Activated CD4-positive, alpha-beta memory T cell treated with anti-CD3 and anti-CD28 coated beads for 36 hours (primary cell): ENCODE measurements at places on chromosomes 5 and 9. TPM values are rescaled to one million over a fixed set of nuclear protein-coding genes. Genes with fewer than 3 reads are reported as not detected.
A peak's percentile ranks its signal among the peaks of the same experiment; 100 is the strongest.

GRCh38 chr5:115543365-115544042 is 1.1 kb downstream of the FEM1C start:
- peak; percentile 64 for DNase-seq

DNA sequence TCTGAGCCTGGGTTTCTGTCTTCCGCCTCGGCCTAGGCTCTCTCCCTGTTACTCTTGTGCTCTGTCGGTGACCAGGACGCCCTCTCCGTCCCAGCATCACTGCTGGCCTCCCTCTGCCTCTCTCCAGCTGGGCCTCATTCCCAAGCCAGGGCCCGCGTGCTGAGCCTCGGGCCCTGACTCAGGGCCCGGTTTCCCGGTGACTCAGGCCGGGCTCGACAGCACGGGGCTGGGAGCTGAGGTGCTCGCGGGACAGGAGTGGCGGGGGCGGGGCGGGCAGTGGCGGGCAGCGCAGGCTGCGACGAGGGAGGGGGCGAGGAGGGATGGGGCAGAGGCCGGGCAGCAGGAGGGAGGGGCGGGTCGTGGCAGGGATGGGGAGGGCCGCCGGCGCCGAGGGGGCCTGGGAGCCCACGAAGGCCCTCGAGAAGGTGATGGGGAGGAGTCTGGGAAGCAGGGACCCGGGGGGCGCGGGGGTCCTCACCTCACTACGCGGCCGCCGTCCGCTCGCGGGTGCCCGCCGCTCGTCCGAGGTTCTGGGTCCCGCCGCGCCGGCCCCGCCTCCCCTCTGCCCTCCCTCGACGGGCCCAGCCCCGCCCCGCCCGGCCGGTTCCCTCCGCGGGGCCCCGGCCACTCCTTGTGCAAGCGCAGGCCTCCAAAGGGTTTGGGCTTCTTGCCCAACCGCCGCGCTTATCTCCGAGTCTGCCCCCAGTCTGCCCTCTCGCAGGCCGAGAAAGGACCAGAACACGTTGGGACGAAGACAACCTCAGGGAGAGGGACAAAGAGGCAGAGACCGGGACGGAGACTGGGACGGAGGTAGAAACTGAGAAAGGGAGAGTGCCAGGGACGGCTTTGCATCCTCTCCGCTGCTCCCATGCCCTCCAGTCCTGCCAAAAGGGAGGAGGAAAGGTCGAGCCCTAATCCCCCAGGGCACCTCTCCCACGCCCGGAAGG is at the start of gene ARAP3:
Gene ARAP3, minus strand, starts transcription at position 536 of the 947 bp plus-strand sequence. CDS start 1,744 bp downstream, outside the sequence.
- DNase-seq, result peak; percentile 53

BRINP1 gene
- total RNA-seq, result not detected

PSMD5 gene
- total RNA-seq, result 69.7 TPM

ROR2 gene
- 0.31 TPM for total RNA-seq

- no peak for DNase-seq
Measured at GRCh38 chr5:124700333-124700732, 46.1 kb downstream of the ZNF608 start.

DNA sequence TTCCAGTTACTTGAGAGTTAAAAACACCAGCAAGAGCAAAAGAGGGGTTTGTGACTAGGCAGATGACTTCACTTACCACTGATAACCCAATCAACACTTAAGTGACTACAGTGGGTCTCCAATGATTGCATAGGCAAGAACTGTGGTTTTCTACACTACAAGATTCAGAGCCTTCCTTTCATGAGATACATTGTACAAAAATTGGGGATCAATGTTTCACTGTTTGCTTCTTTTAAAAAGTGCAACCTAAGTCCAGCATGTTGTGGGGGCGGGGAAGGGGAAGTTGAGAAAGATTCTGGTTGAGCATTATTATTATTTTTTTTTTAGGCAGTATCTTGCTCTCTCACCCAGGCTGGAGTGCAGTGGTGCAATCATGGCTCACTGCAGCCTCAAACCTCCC is 3.6 kb downstream of the IQGAP2 start:
- peak; percentile 26 for DNase-seq

- DNase-seq, result no peak
Measured at GRCh38 chr9:82105729-82106128, 117.2 kb downstream of the SPATA31D1 start.

DNA sequence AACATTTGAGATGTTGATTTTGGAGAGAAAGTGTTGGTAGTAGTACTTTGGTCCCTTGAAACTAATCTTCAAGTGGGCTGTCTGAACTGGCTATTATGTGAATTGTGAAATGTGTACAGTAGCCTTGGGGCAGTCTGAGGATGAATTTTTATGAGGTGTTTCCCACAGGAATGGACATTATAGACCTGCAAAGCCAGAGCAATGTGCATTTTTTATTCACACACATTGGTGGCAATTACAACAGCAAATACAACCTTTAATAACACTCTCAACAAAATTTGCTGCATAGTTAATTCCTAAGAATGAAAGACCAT is 147.0 kb downstream of the PAM start:
- DNase-seq, result no peak

ESM1 gene
- 0.45 TPM for total RNA-seq

ADAMTS13 gene
- 2.6 TPM for total RNA-seq

SOHLH1 gene
- total RNA-seq, result not detected

- no peak for DNase-seq
Measured at GRCh38 chr5:172868436-172868923, 34.4 kb downstream of the ERGIC1 start.

DNA sequence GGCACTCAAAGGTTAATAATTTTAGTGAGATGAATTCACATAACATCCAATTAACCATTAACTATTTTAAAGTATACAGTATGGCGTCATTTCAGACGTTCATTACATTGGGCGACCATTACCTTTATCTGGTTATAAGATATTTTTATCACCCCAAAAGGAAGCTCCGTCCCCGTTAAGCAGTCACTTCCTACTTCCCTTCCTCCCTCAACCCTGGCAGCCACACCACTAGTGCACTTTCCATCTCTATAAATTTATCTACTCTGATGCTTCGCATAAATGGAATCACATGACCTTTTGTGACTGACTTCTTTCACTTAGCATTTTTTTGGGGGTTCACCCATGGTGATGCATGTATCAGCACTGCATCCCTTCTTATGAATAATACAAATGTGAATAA is 168.3 kb upstream of the PUM3 start:
- DNase-seq, result no peak

FAM193B gene
- total RNA-seq, result 70.7 TPM

DNA sequence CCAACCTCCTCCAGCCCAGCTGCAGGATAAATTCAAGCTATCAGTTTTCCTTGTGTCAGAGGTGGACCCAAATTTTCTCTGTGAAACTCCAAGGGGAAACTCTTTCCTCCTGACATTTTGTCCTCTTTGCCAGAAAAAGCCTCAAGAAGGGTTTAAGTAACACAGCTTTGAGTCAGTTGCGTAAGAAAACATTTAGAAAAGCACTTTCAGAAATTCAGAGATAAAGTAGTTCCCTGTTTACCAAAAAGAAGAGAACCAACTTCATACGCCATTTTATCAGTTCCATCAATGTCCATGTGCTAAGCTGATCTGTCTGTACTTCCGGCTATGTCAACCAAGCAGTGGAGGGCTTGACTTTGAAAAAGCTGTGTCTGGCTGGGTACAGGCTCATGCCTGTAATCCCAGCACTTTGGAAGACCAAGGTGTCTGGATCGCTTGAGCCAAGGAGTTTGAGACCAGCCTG is 19.9 kb upstream of the SUSD1 start:
- no peak for DNase-seq

ACTBL2 gene
- not detected for total RNA-seq

ZNG1A gene
- 42.1 TPM for total RNA-seq

GRCh38 chr5:69454460-69455249 is 37.9 kb upstream of the OCLN start:
- no peak for DNase-seq

TMEM215 gene
- not detected for total RNA-seq

NKD2 gene
- total RNA-seq, result 0.41 TPM

DNA sequence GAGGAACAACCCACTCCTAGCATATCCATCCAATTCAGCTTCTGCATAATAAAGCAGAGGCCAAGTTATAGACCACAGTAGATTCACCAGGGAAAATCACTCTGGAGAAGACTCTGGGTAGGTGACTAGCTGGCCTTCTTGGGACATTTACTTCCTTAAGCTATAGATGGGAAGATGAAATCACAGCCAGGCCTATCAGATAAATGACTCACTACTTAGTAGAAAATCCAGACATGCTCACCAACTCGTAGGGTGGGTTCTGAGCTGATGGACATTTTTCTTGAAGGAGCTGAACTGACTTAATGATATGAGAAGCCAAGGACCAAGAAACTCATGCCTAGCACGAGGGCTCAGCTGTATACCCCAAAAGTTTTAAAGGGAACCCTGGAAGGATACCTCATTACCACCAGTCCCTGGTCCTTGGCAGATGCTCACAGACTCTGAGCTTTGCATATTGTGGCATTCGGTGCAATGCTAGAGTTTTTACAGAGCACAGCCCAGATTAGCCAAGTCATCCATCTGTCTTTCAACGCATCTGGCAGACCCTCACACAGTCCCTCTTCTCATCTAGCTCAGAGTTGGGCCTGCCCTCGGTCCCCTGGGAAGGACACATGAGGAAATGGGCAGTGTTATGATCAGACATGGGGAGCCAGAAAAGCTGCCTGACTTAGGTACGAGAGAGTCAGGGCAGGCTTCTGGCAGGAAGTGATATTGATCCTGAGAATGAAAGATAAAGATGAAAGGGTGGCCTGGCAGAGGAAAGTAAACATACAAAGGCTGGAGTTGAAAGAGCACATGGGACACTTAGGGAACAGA is 15.0 kb downstream of the ACSL6 start:
- no peak for DNase-seq

DNA sequence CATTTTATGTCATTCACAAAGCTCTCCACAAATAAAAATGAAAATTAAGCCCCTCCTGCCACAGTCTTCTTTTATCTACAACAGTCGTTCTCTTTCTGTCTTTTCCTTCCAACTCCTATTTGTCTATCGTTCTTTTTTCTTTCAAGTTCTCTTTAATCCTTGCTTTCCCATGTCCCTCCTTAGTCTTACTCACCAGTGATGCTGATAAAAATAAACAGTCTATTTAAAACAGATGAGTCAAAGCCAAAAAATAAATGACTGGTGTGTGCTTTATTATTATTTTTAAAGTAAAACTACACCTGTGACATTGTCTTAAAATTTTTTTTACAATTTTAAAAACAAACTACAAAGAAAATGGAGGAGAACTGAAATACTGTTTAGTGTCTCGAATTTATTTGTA is 137.1 kb upstream of the TMEM161B start:
- no peak for DNase-seq

DNA sequence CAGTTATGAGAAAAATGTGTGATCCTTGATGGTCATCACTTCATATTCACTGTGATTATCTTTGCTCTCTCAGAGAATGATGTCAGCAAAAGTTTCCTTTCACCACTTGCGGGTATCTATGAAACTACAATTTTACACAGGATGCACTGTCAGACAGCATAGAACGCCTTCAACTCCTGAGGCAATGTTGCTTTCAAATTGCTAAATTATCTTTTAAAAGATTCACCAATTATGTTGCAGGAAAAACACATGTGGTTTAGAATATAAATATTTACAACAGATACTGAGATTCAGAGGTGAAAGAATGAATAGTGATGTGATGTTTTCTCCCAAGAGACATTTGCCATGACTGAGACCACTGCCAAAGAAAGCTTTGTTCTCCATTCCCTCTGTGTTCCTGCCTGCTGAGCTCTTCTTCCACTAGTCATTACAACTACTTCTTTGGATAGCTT is 879.8 kb upstream of the DMAC1 start:
- DNase-seq, result no peak

GRCh38 chr5:59704936-59705335 is 188.6 kb downstream of the PDE4D start:
- DNase-seq, result no peak

GRCh38 chr5:35826554-35826953 is 30.1 kb upstream of the IL7R start:
- DNase-seq, result peak; percentile 58

GRCh38 chr5:135356522-135357318 is 42.3 kb downstream of the MACROH2A1 start:
- DNase-seq, result no peak

DNA sequence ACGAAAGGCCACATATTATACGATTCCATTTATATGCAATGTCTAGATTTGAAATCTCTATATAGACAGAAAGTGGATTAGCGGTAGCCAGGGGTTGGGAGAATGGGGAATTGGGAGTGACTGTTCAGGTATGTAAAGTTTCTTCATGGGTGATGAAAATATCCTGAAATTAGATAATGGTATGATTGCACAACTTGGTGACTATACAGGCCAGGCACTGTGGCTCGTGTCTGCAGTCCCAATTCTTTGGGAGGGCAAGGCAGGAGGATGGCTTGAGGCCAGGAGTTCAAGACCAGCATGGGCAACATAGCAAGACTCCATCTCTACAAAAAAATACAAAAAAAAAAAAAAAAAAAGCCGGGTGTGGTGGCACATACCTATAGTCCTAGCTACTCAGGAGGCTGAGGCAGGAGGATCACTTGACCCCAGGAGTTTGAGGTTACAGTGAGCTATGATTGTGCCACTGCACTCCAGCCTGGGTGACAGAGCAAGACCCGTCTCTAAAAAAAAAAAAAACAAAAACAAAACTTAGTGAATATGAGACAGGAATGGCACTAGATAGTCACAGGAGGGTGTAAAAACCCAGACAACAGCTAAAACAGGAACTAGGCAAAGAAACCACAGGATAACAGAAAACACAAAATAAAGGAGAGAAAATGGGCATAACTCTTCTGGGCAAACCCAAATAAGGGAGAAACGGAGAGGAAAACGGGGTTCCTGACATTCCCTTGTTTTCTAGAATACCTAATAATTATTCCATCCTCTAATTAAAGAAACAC is 72.1 kb upstream of the ZNF618 start:
- no peak for DNase-seq

DNA sequence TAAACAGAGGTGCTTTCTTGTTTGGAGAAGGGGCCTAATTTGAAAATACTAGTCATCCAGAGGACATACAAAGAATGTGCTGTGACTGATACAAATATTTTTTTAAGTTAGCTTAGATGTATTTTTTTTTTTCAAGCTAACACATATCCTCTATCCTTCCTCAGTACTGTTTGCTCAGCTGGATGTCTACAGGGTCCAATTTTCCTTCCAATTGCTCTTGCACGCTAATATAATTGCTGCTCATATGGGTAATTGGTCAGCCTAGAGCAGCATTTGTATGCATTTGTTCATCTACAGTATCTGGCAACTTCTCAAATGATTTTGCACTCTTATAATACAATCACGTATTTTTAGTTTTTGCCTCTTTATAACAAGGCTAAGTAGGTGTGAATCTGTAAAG is 84.7 kb downstream of the ZDHHC21 start:
- DNase-seq, result no peak

- no peak for DNase-seq
Measured at GRCh38 chr9:123445981-123446610, 90.1 kb downstream of the CRB2 start.

- DNase-seq, result no peak
Measured at GRCh38 chr5:17748941-17749340, 114.7 kb downstream of the TAF11L14 start.

CTXN3 gene
- total RNA-seq, result not detected

KIF24 gene
- total RNA-seq, result 5.6 TPM

GRCh38 chr9:112180387-112180881 is 5.3 kb upstream of the SUSD1 start:
- peak; percentile 74 for DNase-seq
